Central memory CD4-positive, alpha-beta T cell (primary cell): ENCODE measurements at places on chromosomes 1 and 21.

DNA sequence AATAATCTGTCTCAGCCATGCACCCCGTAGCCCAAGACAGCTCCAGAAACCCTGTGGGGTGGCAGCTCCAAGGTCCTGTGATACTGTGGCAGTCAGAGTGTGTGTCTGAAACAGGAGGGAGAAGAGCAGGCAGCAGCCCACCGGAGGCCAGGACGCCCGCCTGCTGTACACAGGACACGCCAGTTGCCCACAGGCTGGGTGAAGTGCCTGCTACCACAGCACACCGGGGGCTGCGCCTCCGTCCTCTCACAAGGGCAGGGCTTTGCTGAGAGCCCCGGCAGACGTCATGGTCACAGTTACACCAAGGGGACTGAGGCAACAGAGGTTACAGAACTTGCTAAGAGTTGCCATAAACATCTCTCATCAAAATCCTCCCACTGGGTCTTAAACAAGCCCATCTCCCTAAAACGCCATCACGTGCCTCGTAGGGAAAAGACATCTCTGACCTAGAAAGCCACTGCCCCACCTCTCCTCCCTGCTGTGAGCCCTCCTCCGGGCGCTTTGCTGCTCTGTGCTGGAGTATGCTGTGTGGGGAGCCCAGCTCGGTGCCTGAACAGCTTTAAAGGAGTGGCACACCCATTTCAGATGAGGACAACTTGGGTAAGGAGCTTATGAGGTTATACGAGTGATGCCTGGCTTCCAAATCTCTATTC is 5.3 kb downstream of the C1orf174 start:
- no peak for DNase-seq

DNA sequence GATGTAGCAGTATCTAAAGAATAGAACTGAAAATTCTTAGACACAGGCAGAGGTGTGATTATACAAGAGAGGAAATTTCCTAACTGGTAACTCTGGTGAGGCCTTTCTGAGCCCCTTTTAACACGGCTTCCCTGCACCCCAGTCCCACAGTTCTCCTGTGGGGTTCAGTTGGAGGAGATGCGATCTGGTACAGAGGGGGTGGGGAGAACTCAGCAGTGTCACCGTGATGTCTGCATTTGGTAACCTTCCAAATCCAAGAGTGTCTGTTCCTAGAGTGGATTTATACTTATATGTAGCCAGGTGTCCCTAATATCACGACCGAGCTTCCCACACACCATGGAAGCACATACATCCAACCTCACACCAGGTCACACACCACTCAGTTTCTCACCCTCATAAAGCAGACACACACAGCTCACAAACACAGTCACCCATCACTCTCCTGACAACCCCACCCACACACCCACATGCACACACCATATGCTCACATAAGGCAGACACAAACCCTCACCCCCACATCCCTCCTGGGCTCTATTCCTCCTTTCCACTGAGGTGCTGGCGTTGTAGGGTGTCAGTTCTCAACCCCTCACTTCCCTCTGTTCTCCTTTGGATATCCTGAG is 48.5 kb downstream of the RHBG start:
- DNase-seq: no peak

GRCh38 chr1:11341901-11342552 is 69.0 kb downstream of the UBIAD1 start:
- no peak for DNase-seq

GRCh38 chr1:14345946-14346550 is 252.4 kb upstream of the KAZN start:
- DNase-seq: no peak

GRCh38 chr1:158942490-158942889 is 11.1 kb downstream of the PYHIN1 start:
- no peak for DNase-seq

GRCh38 chr1:225555821-225556220 is 97.1 kb downstream of the ENAH start:
- no peak for DNase-seq

DNA sequence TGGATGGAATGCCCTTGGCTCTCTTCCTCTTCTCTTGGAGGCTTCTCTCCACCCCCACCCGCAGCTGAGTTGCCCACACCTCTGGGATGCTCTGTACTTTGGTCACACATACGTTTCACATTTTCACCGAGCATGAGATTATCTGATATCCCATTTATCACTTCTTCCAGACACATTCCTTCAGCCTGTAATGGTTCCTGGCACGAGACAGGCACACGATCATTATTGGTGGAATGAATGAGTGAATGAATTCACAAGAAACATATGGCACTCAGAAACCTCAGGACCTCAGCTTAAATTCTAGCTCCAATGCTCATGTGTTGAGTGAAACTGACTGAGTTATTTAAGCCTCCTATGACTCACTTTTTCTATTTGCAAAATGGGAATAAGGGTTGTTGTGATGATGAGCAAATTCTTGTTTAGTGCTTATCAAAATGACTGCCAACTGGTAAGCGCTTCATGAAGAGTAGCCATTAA is 242.7 kb upstream of the JUN start:
- DNase-seq: no peak

DNA sequence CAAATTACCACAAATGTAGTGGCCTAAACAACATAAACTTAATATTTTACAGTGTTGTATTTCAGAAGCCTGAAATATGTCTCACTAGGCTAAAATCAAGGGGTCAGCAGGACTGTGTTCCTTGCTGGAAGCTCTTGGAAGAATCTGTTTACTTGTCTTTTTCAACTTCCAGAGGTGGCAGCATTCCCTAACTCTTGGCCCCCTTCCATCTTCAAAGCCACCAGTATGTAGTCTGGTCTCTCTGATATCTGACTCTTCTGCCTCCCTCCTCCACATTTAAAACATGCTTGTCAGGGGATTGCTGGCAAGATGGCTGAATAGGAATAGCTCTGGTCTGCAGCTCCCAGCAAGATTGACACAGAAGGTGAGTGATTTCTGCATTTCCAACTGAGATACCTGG is 567.5 kb downstream of the PLA2G4A start:
- no peak for DNase-seq

DNA sequence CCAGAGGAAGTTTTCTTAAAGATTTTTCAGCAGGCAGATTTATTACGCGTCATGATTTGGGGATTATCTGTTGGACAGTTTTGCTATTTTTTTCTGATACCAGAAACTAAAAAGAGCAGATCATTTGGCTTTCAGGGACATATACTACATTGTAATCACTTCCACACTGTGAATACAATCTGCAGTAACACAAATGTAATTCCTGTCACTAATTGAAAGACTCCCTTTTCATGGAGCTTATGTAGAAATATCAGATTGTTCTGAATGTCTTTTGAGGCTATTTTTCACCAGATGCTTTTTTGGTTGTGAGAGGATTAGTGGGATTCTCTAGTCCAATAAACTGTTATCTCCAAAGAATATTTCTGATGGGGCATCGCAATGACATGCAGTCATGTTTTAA is 464.2 kb downstream of the DISC1 start:
- DNase-seq: no peak

- no peak for DNase-seq
Observed at GRCh38 chr1:202247104-202247503, 53.5 kb downstream of the LGR6 start.
